K562 (cell line): ENCODE measurements at places on chromosomes 7 and 10.

- DNase-seq: no peak
Measured at GRCh38 chr10:70910486-70911341, 22.3 kb upstream of the PCBD1 start.

DNA sequence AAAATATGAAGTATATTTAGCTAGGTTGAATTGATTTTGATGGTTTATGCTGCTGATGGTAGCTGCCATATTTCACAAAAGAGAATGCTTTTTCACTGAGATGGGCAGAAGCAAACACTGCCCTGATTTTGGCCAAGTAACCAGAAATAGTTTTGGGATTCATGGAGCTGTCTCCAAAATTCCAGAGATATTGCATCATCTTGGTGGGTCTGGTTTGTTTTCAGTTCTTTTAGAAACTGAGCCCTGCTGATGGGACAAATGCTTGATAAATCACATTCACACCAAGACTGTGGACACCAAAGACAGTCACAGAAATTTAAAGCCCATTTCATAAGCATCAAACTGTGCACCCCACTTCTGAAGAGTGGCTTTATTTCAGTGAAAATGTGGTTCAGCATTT lies 140.5 kb downstream of the BICC1 start:
- no peak for DNase-seq

DNA sequence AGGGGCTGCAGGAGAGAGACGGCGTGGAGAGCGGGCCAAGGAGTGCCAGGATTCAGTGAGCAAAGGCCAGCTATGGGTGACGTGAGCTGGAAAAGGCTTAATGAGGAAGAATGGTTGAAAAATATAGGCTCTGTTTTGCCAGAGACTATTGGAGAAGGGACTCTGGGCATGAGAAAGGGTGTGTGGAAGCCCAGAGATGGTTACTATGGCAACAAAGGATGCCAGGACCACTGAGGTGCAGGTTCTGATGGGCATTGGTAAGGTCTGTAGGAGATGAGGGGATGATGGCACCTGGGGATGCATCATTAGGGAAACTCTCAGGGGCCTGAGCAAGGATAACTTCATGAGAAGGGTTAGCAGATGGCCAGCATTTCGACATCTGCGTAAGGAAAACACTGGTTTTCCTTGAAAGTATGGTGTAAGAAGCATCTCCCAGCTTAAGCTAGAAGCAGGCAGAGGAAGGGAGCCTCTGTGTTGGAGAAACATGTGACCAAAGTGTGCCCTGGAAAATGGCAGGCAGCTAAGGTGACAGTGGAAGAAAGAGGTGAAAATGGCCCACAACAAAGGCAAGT lies 21.6 kb upstream of the FAM180A start:
- no peak for DNase-seq

- DNase-seq: no peak
Measured at GRCh38 chr10:95837783-95838182, 70.0 kb upstream of the CC2D2B start.

DNA sequence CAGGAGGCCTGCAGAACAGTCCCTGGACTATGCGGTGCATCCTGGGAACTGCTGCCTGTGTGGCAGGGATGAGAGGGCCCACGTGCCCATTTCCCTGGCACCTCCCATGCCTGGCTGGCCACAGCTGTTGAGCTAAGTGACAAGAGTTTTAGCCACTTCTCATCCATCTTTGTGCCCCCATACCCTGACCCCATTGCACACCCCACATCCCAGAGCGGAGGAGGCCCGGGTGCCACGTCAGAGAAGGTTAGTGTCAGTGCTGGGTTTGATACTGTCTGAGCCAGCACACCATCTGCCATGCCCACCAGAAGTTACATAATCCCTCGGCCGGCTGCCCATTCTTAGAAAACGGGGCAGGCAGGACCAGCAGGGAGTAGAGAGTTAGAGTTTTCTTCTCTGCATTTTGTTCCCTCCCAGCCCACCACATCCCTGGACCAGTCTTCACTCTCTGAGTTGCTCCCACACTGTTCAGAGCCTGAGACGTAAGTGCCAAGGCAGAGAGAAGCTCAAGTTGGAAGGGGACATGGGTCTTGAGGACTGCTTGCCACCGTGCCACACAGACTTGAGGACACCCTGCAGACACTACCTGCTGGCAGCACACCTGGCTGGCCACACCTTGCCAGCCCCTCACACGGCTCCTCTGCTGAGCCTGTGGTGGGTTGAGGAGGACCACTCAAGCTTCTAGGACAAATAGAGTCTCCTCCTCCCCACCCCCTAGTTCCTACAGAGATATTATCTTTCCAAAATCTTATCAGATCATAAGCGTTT lies 13.1 kb downstream of the UNC5B start:
- DNase-seq: no peak

DNA sequence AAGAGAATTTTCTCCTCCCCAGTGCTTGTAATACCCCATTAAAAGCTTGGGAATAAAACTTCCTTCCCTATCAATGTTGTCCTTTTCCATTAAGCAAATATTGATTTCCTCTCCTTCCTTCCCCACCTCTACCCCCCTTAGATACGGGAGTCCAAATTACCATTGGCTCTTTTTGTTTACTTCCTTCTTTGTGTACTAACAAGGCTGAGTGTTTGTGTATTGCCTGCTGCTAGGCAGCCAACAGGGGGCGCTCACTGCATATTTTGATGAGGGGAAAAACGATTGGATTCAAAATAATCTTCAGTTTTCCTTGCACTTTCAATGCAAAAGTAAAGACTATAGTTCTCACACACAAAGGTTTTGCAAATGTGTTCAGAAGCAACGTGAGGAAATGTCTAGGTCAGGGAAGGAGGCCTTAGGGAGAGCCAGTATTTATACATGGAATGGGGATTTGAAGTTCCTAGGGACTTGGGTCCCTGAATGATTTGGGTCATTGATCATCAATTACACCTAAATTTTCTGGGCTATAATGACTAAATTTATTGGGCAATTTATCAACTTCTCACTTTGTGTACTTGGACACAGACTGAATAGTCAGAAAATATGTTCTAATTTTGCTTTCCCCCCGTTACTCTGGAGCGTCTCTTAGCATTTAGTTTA lies 23.6 kb upstream of the VPS41 start:
- DNase-seq: peak; percentile 56

DNA sequence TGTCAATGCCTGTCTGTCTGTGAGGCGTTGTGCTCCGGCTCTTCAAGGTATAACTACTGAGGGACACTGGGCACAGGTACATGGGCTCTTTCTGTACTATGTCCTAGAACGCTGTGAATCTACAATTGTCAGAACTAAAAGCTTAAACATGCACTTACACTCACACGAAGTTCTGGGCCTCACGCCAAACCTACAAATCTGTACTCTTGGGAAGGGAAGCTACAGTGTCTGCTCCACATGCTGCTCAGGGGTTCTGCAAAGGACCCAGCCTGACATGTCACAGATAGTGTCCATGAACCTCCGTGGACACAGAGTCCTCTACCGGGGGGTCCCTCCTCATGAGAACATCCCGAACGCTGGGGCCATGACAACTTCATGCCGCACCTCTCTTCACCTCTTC lies 268.7 kb downstream of the WDR37 start:
- DNase-seq: no peak

DNA sequence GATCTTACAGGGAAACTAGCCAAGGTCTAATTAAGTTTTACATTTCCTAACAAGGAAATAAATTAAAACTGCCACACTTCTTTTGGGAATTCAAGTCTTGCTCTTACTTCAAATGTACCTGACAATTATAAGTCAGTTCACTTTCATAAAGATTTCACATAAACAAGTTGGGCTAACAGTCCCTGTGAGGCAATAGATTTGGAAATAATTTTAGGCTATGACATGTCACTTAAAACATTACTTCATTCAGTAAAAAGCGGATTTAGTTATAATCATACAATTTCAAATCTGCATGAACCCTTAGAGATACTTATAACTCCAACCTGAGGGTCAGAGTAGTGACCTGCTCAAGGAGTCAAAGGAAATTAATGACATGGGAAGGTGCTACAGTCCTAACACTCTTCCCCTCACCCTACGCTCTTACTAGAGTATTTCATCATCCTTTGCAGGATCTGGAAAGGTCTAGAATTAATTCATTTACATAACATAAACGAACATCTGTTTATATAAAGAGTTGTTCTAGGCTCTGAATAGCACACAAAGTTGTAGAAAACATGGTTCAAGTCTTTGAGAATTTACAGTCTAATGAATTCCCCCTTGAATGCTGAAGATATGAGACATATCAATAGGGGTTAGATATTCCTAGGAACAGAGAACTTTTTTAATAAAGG lies 32.3 kb upstream of the DNAJB12 start:
- DNase-seq: no peak
